ENCODE measurements at places on chromosomes 2 and 18.

- DNase-seq, result no peak
These were observed 73.0 kb downstream of the NCKAP5 start for GRCh38 chr2:133495226-133495625.

- no peak for DNase-seq
These were observed 132.6 kb downstream of the ACTR3 start for GRCh38 chr2:114022360-114023085.

- DNase-seq, result no peak
These were observed 9.0 kb upstream of the SLC1A4 start for GRCh38 chr2:64980183-64980582.

DNA sequence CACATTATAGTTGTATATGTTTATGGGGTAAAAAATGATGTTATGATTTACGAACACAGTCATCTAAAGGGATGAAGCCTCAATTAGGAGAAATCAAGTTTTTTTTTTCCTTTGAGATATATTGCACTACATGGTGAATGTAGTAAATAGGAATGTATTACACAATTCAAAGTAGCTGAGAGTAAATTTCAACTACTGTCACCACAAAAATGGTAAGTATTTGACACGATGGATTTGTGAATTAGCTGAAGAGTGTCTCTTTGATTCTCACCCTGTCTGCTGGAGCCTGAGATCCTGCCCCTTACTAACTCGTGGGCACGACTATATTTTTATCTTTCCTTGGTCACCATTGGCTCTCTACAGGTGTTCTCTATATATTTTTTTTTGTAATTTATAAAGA, 540.4 kb upstream of the DSEL start:
- no peak for DNase-seq

DNA sequence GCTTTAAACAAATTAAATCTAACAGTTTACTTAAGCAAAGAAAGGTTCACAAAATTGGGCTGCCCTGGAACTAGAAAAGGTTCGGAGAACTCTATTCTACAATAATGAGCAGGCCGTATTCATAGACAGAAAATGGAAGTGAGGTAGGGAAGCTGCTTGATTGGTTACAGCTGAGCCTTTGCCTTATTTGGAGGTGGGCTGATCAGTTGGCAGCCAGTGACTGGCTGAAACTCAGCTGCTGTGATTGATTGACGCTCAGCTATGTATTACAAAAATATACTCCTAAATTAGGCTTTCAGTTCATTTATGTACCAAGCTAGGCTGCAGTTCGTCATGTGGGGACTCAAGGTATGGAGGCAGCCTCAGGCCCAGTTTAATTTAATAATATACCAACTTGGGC, 42.3 kb upstream of the TTR start:
- no peak for DNase-seq

DNA sequence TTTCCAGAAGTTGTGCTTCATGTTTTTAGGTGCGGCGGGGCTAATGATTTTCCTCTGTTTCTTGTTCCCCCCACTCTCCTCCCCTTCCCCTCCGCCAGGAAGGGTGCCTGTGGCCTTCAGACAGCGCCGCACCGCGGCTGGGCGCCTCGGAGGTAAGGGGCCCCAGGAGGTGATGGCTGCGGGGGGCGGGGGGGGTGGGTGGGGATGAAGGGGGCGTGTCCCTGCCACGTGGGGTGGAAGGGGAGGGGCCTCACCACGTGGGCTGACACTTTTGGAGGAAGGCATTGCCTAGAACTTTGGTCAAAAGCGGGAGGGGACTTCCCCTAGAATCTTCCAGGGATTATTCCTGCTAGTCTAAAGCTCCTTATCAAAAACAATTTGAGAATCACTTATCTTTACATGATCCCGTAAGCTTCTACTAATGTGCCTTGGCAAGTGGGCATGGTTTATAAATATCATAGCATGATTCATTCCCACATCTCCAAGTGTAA, 83.1 kb downstream of the FAM210A start:
- no peak for DNase-seq

All from stimulated activated CD4-positive, alpha-beta T cell treated with anti-CD3 and anti-CD28 coated beads, Interleukin-2, amount 100 ng/mL, for 48 hours (primary cell).